ENCODE measurements at places on chromosomes 5 and 9.

- DNase-seq, result no peak
Measured at GRCh38 chr9:10134266-10134665, 478.5 kb downstream of the PTPRD start.

- DNase-seq, result no peak
Measured at GRCh38 chr5:175805256-175806011, 65.9 kb upstream of the CPLX2 start.

DNA sequence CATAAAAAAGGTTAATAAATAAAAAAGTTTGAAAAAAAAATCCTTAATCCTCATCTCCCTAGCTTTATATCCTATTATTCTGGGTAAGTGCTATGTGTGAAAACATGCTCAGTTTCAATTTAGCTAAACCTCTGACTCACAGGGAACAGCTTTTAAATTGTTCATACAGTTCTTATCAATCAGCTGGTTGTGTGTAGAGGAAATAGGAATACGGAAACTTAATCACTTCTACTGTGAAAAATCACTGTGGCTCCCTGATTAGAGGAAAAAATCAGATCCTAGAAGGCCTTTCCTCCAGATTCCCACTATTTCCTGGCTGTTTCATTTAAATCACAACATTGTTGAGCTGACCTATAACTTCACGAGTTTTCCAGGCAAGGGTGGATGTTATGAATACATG is 120.5 kb downstream of the MARCHF3 start:
- DNase-seq, result no peak

- DNase-seq, result no peak
Measured at GRCh38 chr5:95923918-95924544, 37.6 kb downstream of the ELL2 start.

DNA sequence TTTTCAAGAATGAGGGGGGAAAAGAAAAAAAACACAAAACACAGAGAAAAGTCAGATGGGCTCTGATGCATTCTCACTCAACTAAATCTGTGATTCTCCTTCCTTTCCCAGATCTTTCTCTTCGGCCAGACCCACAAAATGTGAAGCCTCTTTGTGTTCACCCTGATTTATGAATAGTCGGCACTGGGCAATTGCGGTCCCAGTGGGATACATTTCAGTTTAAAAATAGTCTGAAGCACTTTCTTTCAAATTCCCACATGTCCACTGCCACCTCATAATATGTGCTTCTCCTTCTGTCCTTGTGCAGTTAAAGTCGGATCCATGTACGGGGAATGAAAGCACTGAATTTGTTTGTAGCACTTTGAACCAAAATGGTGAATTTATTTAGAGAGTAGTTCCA is 995.4 kb upstream of the WWC1 start:
- no peak for DNase-seq

Measured in activated CD8-positive, alpha-beta T cell treated with anti-CD3 and anti-CD28 coated beads, Interleukin-2, amount 10 ng/mL, durations not matched to agents 7 days and 5 days (primary cell).